ENCODE measurements at places on chromosomes 4 and X.

- no peak for DNase-seq
These were observed 1222.0 kb upstream of the PRKX start for GRCh38 chrX:4935401-4935800.

- DNase-seq = no peak
These were observed 9.6 kb upstream of the SLC25A14 start for GRCh38 chrX:130330146-130330545.

- DNase-seq = no peak
These were observed 48.4 kb downstream of the IL15 start for GRCh38 chr4:141684785-141685184.

GRCh38 chrX:17441965-17442364 is 67.0 kb downstream of the NHS start:
- no peak for DNase-seq

DNA sequence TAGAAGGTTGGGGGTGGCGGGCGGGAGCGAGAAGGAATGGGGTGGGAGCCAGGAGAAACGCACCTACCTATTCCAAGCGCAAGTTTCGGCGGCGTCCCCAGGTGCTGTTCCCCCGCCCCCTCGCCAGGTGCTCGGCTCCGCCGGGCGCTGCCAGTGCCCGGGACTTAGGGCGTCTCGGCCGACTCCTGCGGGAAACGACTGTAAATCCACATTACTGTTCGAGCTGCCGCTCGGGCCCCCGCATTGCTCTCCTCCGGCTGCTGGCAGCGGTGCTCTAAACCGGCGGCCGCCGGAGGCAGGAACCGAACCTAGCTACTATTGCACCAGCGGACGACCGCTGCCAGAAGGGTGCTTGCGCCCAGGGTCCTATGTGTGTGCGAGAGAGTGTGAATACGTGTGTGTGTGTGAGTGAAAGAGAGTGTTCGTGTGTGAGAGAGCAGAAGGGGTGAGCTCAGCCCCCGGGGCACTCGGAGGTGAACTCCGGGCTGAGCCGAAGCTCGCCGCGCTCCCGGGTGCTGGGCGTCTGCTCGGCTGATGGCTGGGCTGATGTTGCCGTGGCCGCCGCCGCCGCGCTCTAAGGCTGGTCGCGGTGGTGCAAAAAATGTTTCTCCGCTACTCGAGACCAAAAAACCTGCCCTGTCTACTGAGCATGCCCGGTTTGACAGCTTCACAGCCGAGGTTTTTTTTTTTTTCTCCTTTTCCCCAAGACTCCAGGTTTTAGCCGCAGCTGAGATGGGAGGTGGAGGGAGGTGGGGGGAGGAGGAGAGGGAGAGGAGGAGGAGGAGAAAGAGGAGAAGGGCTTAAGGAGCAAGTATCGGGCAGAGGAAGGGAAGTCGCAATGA is 115.7 kb upstream of the TEX13C start:
- no peak for DNase-seq

DNA sequence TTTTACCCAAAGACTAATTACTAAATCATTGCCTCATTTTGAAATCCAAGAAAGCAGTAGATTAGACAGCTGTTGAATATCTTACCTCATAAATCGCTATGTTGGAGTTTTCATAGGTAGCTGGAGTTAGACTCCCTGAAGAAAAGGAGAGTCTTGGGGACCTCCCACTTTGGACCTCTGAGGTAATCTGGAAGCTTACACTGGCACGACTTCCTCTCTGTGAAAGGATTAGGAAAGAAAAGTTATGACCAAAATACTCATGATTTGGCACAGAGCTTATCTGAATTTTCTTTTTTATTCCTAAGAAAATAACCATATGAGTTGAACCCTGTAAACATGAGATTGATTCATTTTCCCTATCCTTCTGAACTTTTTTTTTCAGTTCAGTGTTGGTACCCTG is 40.6 kb downstream of the GUCY2F start:
- no peak for DNase-seq

DNA sequence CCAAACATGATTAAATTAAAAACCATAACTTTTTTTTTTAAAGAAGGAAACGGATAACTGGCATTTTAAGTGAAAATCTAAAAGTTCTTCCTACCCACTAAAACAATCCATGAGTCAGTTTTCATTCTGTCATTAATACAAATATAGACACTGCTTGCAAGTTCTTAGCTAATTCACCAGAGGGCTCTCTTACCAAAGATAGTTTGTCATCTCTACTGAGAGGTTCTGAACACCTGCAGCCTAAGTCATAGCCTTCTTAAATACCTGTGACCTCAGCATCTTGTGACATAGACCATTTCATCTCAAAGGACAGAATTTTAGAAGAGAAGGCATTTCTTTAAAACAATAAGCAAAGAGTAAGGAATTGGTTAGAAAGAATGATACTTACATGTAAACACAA is 65.3 kb upstream of the FAM120C start:
- no peak for DNase-seq

DNA sequence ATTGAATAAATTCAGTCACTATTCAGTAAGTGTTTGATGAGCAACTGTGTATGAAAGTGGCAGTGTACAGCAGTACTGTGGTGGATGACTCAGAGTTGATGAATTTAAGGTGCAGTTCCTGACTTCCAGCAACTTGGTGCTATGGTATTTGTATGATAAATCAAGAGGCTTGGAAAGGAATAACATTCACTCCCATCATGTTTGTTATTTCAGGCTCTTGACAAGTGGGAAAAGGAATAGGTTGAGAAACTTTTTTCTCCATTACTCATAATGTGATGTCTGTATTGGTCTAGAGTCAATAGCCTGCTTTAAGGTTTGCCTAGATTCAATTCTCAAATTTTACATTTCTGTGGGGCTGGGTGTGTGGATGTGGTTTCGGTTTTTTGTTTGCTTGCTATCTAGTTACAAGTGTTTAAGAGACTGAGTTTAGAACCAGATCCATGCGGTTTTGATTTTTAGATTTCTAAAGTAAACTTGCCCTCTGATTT is 35.1 kb upstream of the CYP2U1 start:
- DNase-seq = no peak

DNA sequence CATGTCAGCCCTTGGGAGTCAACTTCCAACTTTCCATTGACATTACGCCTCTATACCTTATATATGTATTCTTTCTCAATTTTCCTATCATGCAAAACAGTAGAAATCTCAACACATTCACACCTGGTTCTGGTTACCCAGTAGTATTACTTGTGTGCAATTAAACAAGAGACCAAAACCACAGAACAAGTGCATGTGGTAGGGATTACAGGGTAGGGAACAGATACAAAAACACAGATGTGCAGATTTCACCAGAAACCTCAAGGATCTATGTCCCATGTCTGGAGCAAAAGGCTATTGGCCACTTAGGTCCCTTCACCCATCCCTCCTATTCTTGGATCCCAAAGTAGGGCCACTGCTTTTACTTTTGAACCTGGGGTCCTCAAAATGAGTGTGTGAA is 143.6 kb upstream of the ZCCHC13 start:
- DNase-seq = no peak

GRCh38 chr4:2663275-2663674 is 92.9 kb downstream of the TNIP2 start:
- no peak for DNase-seq

DNA sequence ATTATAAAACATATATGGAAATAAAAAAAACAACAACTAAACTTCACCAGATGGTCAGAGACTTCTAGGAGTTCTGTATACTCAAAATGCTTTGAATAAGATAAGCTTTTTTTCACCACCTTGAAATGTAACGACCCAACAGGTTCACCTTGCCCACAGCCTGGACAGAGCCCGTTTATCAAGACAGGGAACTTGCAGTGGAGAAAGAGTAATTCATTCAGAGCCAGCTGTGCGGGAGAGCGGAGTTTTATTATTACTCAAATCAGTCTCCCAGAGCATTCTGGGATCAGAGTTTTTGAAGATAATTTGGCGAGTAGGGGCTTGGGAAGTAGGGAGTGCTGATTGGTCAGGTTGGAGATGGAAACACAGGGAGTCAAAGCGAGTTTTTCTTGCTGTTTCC is 38.5 kb downstream of the AGA start:
- no peak for DNase-seq

DNA sequence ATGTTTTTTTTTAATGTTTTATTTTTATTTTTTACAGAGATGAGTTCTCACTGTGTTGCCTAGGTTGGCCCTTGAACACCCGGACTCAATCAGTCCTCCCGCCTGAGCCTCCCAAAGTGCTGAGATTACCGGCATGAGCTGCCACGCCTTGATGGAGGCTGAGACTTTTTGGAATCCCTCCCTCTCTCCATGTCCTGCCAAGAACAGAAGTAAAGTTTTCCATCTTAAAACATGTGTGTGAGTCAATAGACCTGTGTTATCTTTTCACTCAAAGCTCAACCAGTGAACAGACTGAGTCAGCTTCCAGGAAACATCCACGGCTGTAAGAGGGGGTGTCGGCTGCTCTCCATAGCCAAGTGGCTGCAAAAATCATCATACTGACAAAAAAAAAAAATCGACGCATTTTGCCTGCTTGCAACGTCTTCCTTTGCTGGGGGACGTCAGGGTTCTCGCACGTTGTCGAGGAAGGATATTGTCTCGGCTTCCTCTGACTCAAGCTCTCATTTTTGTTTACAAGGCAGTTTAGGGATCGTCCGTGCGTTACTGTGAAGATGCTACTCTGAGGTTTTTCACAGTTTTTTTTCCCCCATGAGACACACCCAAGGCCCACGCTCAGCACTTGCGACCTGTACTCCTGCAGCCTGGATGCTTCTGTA is 10.0 kb upstream of the ASMTL start:
- DNase-seq = no peak

Measured in cardiac septum (tissue), 1 donor.